Fibroblast of skin of back (primary cell): ENCODE measurements at places on chromosomes 16 and 17.

GRCh38 chr16:83653785-83654184, 154.0 kb upstream of the HSBP1 start:
- DNase-seq, result peak; percentile 88

- DNase-seq, result no peak
Observed at GRCh38 chr17:27793906-27794569, 6.3 kb downstream of the NOS2 start.

- no peak for DNase-seq
Observed at GRCh38 chr17:40534371-40535189, 30.7 kb downstream of the CCR7 start.

GRCh38 chr16:72891291-72892227, 156.4 kb downstream of the ZFHX3 start:
- DNase-seq, result no peak

DNA sequence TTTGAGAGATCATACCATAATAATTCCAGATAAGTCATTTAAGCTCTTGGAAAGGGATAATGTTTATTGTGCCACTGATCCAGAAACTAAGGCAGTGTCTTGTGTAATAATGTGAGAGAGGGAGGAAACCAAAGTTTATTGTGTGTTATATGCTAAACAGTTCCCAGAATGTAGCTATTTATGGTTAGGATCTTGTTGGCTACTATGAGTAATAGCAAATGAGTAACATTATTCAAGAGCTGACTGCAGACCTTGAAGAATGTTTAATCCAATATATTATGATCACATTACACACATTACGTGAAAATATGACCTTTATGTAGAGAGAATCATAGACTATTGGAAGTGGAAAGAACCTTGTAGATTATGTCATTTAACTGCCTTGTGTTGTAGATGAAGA, 139.5 kb downstream of the BCAS3 start:
- peak; percentile 71 for DNase-seq

DNA sequence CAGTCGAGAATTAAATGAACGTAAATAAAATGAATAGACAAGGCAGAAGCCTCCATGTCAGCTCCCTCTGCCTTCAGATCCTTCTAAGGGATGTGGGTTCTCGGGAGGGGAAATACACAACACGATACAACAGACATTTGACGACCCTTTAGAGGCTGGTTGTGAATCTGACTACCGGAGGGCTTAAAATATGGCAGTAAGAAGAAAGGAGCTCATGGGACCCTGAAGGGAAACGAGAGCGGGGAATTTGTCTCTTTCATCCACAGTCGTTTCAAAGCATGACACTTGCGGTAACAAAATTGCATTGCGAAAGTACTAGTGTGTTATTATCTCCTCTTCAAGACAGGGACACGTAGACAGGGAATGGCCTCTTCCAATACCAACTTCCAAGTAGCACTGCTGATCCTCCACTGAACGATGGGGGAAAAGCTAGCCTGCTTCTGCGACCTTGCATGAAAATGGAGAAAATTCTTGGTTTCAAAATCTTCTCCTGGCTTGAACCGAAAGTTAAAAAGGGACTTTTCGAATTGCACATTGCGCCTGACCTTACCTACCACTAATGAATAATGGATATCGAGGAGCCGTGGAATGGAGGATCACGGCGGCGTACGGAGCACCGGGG, 1.2 kb upstream of the TNRC6C start:
- DNase-seq, result peak; percentile 21

GRCh38 chr17:75518983-75519537, 2.7 kb downstream of the TSEN54 start:
- DNase-seq, result no peak

GRCh38 chr17:76527430-76528111, 9.9 kb downstream of the CYGB start:
- DNase-seq, result peak; percentile 75

DNA sequence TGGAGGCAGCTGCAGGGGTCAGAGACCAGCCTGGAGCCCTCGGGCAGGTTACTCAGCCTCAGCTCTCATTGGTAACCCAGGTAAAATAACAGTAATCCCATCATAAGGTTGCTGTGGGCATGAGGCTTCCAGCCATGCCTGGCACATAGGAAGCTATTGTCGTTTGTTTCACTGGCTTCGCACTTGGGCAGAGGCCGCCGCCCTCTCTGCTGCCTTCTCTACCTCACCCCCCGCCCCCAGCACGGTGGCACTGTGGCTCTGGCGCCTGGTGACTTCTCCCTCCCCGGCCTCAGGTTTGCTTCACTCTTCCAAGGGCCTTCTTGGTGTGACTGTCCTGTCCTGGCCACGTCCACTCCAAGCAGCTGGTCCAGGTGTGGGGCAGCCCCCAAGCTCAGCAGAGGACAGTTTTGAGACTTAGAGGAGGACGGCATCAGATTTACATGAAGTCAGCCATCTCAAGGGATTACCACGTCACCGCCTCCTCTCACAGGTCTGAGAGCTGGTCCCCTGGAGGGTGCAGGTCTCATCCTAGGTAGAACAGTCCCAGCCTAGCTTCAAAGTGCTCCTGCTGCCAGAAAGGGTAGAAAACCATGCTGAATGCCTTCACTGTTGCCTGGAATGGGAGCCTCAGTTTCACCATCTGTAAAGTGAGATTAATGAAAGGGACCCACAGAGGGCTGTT, 34.8 kb downstream of the SREBF1 start:
- no peak for DNase-seq

- no peak for DNase-seq
Observed at GRCh38 chr17:77600346-77600745, 358.2 kb upstream of the TNRC6C start.

DNA sequence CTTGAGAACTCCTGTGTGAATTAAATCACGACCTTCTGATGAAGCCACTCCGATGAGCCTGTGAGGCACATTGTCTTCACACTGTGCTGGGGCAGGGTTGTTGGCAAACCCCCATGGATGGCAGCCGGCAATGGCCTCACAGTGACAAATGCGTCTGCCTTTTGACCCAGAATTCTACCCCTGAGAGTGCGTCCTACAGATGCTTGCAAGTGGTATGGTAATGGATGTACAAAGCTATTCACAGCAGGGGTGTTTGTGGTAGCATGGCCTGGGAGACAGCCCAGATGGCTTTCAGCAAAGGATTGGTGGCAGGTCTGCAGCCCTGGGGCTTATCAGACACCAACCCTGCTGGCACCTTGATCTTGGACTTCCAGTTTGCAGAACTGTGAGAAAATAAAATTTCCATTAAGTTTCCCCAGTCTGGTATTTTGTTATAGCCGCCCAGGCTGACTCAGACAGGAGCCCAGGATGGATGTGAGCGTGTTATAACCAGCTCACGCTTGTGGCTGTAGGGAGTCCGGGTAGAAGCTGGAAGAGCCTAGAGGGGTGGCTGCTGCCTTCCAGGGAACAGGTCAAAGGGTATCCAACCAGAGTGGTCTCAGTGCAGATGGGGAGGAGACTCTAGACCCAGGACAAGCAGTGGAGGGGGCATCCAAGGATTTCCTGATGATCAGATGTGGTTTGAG, 10.1 kb downstream of the AFMID start:
- DNase-seq, result peak; percentile 47

DNA sequence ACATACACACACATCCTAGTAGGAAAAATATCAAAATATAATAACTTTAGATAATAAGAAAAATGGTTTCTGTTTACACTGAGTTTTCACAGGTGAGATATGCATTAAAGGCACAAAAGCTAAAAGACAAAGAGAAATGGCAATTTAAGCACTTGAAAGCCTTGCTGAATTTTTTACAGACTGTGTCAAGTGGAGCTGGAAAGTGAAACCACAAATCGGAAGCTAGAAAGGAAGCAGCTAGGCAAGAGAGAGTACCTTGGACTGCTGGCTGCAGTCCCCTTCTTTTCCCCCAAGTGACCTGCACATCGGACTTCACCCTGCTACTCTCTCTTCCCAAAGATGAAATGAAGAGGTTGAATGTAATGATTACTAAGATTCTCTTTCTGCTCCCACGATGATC, 135.1 kb downstream of the CDH13 start:
- DNase-seq, result peak; percentile 36

- no peak for DNase-seq
Observed at GRCh38 chr17:43814026-43814425, 18.9 kb downstream of the MPP3 start.

- DNase-seq, result no peak
Observed at GRCh38 chr16:67105881-67106280, 3.9 kb upstream of the PHAF1 start.

- DNase-seq, result no peak
Observed at GRCh38 chr16:54112451-54113206, 174.0 kb downstream of the IRX3 start.

DNA sequence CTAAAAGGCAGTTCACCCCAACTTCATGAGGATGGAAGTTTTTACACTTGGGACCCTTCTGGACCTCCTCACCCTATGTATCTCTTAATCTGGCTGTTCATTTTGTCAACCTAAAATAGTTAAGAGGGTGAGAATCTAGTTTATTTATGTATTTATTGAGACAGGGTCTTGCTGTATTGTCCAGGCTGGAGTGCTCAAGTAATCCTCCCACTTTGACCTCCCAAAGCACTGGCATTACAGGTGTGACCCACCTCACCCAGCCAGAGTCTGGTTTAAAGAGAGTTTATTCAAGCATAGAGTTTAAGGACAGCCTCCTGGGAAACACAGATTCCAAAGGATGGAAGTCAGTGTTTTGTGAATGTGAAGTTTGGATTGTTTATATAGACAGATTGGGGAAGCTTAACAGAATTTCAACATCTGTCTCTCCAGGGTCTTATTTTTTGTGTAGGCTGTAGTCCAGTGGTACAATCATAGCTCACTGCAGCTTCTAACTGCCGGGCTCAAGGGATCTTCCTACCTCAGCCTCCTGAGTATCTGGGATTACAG, 8.0 kb upstream of the APPBP2 start:
- no peak for DNase-seq

DNA sequence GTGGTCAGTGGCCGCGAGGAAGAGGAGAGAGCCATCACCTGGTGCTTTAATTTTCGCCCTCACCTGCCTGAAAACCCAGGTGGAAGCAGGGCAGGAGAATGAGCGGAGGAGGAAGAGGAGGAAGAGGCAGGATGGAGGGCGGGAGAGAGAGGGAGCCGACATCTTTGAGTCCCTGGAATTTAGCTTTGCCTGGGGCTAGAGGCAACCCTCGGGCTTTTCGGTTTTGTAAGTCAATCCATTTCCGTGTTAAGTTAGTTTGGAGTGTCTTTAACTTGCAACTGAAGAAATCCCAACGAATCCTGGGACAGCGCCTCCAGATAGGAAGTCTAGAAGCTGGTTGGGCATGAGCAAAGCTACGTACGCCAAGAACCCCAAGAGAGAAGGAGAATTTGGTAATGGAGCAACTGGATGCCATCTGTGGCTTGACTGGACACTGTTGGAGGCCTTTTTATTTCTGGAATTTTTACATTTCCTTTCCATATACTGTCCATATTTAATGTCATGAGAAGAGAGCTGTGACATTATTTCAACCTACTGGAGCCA, 36.9 kb upstream of the ATP2A3 start:
- peak; percentile 18 for DNase-seq

DNA sequence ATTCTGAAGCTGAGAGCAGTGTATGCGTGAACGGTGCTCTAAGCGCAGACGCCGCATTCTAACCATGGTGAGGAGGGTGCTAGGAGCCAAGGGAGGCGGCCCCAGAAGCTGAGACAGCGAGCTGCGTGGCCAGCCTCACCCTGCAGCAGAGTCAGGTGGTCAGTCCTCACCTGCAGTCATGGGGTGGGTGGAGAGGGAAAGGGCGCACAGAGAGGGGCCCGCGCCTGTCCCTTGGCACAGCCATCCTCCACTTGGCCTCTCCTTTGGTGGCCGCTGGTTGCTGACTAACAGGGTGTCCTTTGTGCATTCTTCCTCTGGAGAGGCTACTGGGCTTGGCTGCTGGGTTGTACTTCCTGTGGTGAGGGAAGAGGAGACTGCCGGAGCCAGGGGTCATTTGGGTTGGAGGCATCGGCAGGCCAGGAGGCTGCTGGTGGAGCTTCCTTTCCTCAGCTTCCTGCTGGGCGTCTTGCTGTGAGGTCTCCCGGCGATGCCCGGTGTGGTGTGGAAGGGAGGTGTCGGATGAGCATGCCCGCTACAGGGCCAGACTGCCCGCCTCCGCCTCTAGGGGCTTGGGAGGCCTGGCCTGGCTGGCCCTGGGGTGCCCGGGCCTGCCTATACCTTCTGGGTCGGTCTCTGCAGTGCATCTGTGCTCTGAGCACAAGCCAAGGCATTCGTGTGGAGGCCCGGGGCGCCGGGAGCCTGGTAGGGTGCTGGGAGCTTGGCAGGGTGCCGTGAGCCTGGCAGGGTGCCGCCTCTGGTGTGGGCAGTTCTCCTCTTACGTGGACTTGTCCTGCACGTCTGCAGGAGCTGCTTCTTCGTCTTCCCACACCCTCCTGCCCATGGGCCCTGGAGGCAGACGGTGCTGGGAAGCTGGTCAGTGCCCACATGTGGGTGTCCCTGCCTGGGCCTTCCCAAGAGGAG, 17.4 kb downstream of the RNF213 start:
- DNase-seq, result no peak

- DNase-seq, result no peak
Observed at GRCh38 chr16:47693226-47693625, 232.1 kb downstream of the PHKB start.

GRCh38 chr17:2347805-2348685, 10.7 kb downstream of the SGSM2 start:
- peak; percentile 84 for DNase-seq

- DNase-seq, result no peak
Observed at GRCh38 chr17:80432961-80433550, 18.1 kb downstream of the ENDOV start.

DNA sequence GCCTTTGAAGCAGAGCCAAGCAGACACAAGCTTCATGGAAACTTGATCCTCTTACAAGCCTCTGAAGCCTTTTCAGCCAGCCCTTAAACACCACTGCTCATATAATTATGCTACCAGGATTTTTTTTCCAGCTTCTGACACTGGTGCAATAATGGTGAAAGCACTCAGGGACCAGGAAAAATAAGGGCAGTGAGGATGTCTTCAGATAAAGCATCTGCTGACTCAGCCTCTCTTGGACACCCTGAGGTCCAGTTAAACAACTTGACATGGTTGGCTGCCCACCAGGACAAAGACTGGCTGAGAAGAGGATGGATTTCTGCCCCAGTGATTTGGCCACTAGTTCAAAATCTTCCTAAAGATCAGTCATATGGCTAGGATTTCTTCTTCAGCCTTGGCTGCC, 124.2 kb upstream of the N4BP1 start:
- no peak for DNase-seq
